Adrenal gland (tissue), 19 donors: ENCODE measurements at places on chromosomes 1 and 21. TPM values are rescaled to one million over a fixed set of nuclear protein-coding genes. Genes with fewer than 3 reads are reported as not detected.

DNA sequence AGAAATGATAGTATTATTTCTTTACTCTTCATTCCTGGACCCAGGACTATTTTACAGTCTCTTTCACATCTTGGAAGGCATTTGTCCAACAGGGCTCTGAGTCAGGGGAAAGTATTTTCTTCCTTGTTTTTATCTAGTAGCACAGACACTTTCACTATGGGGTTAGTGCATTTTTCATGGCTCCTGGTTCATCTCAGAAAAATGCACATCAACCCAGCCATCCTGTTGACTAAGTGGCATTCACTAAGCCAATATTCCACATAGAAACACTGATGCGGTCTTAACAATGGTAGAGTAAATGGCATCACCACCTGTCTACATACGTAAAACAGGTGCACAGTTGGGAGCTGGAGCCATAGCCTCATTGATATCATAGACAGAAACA is 87.4 kb upstream of the C1orf21 start:
- no peak for DNase-seq
- no peak overlapping the region for H3K4me3 ChIP-seq
- H3K36me3 ChIP-seq, result no peaks in the 10 kb centered on the region
- H3K27ac ChIP-seq, result peak overlapping the region; percentile 46

Gene GPATCH3
- total RNA-seq, result 10.8 TPM

- no peaks in the 10 kb centered on the region for H3K27me3 ChIP-seq
- no peak for DNase-seq
- H3K27ac ChIP-seq, result no peak overlapping the region
- H3K4me1 ChIP-seq, result no peaks in the 10 kb centered on the region
- no peak overlapping the region for H3K4me3 ChIP-seq
- H3K36me3 ChIP-seq, result no peaks in the 10 kb centered on the region
Observed at GRCh38 chr1:85628791-85629531, 48.4 kb downstream of the CCN1 start.

DNA sequence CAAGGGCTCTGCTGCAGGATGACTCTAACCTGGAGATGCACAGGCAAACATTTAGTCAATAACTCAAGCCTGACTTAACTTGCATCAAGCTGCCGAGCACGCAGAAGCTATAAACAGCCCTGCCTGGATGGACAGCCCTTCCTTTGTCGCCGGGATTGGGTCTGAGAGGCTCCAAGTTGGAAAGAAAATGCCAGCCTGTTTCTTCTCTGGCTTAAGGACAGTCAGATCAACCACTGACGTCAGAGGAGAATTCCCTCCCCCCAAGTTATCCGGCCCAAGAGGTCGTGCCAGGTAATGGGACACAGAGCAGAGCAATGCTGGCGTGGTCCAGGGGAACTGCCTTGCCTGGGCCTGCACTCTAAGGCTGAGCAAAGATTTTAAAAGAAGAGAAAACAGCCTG is 27.1 kb upstream of the LRRC38 start:
- peak; percentile 45 for DNase-seq
- H3K27ac ChIP-seq, result peak overlapping the region; percentile 34
- no peaks in the 10 kb centered on the region for H3K27me3 ChIP-seq
- no peaks in the 10 kb centered on the region for H3K36me3 ChIP-seq
- no peak overlapping the region for H3K4me3 ChIP-seq

Gene SNX7
- total RNA-seq, result 20.7 TPM

Gene ADAM30
- total RNA-seq, result not detected

GRCh38 chr1:221200464-221200863 is 321.2 kb downstream of the HLX start:
- H3K36me3 ChIP-seq, result no peaks in the 10 kb centered on the region
- no peaks in the 10 kb centered on the region for H3K27me3 ChIP-seq

DNA sequence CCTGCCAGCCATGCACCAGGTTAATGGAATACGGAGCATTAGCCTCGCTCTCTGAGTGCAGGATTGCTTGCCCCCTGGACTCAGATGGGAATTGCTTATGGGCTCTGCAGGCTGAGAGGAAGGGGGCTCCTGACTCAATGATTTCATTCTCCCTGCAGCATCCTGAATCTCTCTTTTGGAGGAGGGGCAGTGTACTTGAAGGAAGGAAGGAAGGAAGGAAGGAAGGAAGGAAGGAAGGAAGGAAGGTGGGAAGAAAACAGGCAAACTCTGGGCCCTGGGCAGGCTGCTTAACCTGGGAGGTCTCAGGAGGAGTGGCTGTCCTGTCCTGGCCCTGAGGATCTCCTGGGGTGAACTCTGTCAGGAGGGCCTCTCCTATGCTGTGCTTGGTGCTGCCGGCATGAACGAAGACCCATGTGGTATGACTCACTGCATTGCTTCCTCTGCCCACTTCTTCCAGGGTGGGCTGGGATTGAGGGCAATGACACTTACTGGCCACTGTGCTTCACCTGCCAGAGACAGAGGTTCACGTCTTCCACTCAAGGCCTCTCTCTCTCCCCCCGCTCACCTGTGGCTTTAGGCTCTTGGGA is 257.1 kb upstream of the CSF3R start:
- no peaks in the 10 kb centered on the region for H3K36me3 ChIP-seq
- no peaks in the 10 kb centered on the region for H3K4me1 ChIP-seq
- peaks cover 4% of the 10 kb centered on the region for H3K27me3 ChIP-seq
- H3K4me3 ChIP-seq, result no peak overlapping the region

Gene ACOT7
- 15.0 TPM for total RNA-seq

GRCh38 chr1:97243973-97244560 is 522.5 kb downstream of the PTBP2 start:
- H3K27me3 ChIP-seq, result no peaks in the 10 kb centered on the region
- no peaks in the 10 kb centered on the region for H3K4me1 ChIP-seq
- DNase-seq, result no peak
- H3K4me3 ChIP-seq, result no peak overlapping the region
- H3K36me3 ChIP-seq, result no peaks in the 10 kb centered on the region
- H3K27ac ChIP-seq, result no peak overlapping the region

Gene MRPS6
- 70.7 TPM for total RNA-seq
